ENCODE measurements at places on chromosomes 5 and 9.

DNA sequence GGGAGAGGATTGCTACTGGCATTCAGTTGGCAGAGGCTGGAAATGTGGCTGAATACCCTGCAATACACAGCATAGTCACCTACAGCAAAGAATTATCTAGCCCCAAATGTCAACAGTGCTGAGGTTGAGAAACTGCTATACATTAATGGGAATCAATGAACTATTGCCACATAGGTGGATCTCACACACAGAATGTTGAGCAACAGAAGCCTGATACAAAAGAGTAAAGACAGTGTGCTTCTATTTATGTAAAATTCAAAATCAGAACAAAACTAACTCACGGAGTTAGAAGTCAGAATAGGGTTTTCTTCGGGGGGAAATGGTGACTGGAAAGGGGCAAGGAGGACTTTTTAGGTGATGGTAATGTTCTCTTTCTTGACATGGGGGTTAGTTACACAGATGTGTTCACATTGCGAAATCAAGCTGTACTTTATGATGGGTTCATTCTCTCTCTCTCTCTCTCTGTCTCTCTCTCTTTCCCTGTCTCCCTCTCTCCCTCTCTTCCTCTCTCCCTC, 45.7 kb upstream of the PANK3 start:
- DNase-seq, result no peak

DNA sequence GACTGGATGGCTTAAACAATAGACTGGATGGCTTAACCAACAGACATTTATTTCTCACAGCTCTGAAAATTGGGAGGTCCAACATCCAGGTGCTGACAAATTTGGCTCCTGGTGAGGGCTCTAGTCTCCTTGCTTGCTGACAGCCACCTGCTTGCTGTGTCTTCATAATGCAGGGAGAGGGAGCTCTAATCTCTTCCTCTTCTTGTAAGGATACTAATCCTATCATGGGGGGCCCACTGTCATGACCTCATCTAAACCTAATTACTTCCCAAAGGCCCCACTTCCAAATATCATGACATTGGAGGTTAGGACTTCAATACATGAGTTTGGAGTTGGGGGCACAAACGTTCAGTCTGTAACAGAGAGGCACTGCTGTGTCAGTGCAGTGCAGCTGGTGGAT, 26.4 kb downstream of the FOXD1 start:
- no peak for DNase-seq

GRCh38 chr5:102759289-102759688, 4.2 kb downstream of the PAM start:
- DNase-seq, result no peak

DNA sequence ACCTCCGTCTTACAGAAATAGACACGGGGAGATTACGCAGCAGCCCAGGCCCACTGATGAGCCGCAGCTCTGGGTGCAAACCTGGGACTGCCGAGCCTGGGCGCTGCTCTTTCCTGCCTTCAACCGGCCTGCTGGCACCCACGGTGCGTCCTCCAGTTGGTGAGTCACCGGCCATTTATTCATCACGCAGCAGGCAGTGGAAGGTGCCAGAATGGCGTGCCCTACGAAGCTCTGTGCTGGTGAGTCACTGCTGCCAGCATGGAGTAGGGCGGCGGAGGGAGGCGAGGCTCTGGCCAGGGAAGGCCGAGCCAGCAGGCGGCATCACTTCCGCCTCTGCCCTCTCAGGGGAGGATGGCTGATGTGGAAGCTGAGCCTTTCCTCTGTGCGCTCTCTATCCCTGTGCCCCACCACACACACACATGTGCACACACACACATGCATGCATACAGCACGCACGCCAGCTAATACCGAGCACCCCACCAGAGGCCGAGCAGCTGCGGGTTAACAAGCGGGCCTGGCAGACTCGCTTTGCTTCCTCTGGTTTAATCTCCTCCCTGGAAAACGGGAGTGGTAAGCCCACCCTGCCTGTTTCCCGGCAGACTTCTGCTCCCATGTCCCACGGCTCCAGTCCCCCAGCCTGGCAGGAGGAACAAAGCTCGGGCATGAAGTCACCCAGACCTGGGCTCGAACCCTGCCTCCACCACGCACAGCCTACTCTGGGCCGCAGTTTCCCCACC, 39.2 kb downstream of the OLFM1 start:
- DNase-seq, result no peak

- DNase-seq, result no peak
These were observed 77.0 kb downstream of the GNAQ start for GRCh38 chr9:77954666-77955015.

GRCh38 chr9:93064392-93065134, 6.1 kb downstream of the SUSD3 start:
- DNase-seq, result no peak

- DNase-seq, result no peak
These were observed 164.9 kb downstream of the KDM4C start for GRCh38 chr9:6922680-6923079.

GRCh38 chr5:6543346-6543730, 89.5 kb downstream of the NSUN2 start:
- DNase-seq, result no peak

DNA sequence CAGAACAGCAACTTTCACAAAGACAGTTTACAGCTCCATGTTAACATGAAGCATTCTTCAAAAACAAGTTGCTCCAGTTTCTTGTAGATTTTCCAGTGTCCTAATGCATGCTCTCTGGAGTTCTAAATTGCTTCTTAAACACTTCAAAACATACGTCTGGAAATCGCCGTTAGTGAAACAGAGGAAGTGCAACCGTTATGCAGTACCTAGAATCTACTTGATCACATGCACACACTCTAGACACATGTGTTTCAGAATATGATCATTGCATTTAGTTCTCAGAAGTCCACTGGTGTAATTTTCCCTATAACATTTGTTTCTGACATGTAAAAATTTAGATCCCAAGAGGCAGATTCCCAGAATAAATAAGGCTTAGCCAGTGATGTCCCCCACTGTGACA, 41.1 kb upstream of the RUFY1 start:
- no peak for DNase-seq

GRCh38 chr9:96149533-96150280, 152.3 kb downstream of the HSD17B3 start:
- no peak for DNase-seq

GRCh38 chr5:960551-960950, 48.1 kb upstream of the NKD2 start:
- no peak for DNase-seq

GRCh38 chr9:16243798-16244197, 626.7 kb downstream of the BNC2 start:
- no peak for DNase-seq

DNA sequence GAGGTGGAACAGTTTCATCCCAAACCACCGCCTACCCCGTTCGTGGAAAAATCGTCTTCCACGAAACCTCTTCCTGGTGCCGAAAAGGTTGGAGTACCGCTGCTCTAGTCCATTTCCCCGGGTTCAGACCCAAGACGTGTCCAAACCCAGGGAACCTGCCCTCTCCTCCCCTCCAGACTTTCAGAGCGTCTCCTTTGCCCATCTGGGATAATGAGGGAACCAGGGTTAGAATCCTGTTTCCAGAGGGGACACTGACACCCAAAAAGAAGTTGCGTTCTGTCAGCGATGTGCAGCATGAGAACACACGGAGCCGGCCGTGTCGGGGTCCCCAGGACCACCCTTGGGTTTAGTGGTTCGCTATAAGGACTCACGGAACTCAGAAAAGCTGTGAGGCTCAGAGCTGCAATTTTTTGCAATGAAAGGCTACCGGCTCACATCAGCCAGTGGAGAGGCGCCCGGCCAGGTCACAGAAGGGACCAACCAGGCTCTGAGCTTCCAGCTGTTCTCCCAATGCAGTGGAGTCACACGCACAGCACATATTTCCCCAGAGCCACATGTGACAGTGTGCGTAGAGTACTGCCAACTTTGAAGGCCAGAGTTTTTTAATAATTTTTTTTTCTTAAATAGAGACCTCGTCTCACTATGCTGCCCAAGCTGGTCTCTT, 19.4 kb downstream of the LAMC3 start:
- no peak for DNase-seq

- DNase-seq, result peak; percentile 46
These were observed 56.2 kb downstream of the SEMA6A start for GRCh38 chr5:116518423-116518822.

DNA sequence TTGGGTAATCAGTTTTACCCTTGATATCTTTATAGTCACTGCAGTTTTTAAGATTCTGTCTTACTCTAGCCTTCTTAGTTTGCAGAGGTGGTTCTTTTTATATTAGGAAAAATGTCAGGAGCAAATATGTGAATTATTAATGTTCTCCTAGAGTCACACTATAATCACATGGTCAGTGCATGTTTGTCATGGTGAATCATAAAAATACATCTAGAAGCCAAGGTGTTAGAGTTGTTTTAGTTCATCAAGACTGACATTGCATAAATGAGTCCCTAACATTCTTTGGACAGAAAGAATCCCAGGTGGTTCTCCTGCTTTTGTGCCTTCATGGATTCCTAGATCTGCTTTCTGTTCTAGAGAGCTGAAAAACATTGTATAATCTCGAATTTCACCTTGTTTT, 22.9 kb downstream of the ATG10 start:
- no peak for DNase-seq

- peak; percentile 18 for DNase-seq
These were observed 45.3 kb downstream of the INSL6 start for GRCh38 chr9:5140151-5140550.

GRCh38 chr5:171757853-171758535, 27.6 kb upstream of the SMIM23 start:
- peak; percentile 93 for DNase-seq

- DNase-seq, result peak; percentile 16
These were observed 12.4 kb downstream of the CEL start for GRCh38 chr9:133074111-133074651.

DNA sequence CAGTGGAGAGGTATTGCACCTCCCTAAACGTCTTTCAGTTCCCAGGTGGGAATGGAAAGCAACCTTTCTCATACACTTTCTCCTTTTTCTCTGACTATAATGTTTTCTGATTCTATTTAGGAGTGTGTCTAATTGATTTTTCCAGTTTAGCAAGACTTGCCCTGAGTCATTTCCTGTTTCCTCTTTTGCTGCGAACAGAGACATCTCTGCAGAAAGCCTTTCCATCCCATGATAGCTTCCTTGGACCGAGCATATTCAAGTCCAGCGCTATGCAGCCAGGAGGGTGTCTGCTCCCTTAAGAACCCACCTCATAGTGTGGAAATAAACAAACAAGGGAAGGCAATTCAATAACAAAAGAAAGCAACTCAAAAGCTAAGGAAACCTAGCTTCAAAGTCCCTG, 60.0 kb upstream of the CDH6 start:
- no peak for DNase-seq

DNA sequence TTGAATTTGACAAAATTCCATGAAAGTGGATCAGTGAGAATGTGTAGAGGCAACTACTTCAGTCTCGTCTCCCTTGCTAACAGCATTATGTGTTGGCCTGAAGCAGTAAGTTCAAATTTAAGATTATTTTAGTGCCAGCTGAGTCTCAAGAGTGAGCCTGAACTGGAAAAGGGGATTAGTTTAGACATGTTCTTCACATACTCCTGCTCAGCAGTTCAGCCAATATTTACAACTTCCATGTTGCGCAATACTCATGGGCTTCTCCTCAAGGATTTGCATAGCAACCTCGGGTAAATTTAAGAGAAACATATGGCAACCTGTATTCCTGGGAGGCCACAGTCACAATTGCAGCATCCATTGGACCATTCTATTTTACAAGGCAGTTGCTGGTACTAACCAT, 553.8 kb downstream of the PTPRD start:
- peak; percentile 93 for DNase-seq

GRCh38 chr5:169204788-169205400, 96.0 kb downstream of the SLIT3 start:
- DNase-seq, result no peak

- no peak for DNase-seq
These were observed 6.3 kb upstream of the IRF1 start for GRCh38 chr5:132496631-132497487.

DNA sequence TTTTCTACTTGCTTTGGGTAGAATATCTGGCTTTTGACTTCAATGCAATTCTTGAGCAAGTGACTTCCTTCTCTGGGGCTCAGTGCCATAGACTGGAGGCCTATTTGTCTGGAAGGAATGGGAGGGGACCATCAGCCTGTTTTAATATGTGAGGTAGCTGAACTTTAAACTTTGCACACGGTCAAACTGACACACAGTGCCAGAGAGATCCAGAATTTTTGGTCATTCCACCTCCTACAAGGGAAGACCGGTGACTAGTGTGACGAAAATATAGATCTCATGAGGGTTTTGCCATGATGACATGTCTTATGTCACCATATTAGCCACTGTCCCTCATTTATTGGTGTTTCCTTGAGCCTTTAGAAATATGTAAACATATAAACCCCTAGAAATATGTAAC, 44.6 kb upstream of the ZSWIM6 start:
- no peak for DNase-seq

- peak; percentile 94 for DNase-seq
These were observed 301.4 kb upstream of the RFX3 start for GRCh38 chr9:3827175-3827574.

DNA sequence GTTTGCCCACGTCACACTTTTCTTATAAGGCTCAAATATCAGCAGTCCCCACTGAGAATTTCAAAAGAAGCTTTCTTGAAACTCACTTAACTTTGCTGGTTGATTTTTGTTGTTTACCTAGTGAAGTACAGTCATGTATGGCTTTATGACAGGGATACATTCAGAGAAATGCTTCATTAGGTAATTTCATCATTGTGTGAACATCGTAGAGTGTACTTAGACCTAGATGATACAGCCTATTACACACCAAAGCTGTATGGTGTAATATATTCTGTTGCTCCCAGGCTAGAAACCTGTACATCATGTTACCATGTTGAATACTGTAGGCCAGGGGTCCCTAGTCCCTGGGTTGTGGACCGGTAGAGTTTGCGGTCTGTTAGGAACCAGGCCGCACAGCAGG, 177.0 kb downstream of the ARRDC3 start:
- no peak for DNase-seq

- peak; percentile 32 for DNase-seq
These were observed 7.9 kb upstream of the PSD2 start for GRCh38 chr5:139787568-139788293.

DNA sequence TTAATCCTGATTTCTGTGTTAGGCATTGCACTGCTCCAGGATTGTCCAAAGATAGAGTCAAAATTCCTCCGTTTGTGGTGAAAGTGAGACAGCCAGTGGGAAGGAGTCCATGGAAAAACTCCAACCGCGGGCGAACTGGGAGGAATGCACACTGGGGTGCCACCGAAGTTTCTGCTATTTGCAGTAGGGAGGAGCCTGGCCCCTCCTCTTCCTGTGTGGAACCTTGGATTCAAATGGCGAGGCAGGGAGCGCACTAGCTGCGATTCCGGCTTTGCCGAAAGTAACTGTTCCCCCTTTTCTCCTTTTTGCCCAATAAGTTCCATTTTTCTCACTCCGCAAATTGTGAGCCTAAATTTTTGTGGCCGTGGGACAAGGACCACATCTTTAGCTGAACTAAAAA, 9.3 kb downstream of the BAAT start:
- no peak for DNase-seq

GRCh38 chr5:134140530-134141201, 26.2 kb downstream of the TCF7 start:
- peak; percentile 86 for DNase-seq

DNA sequence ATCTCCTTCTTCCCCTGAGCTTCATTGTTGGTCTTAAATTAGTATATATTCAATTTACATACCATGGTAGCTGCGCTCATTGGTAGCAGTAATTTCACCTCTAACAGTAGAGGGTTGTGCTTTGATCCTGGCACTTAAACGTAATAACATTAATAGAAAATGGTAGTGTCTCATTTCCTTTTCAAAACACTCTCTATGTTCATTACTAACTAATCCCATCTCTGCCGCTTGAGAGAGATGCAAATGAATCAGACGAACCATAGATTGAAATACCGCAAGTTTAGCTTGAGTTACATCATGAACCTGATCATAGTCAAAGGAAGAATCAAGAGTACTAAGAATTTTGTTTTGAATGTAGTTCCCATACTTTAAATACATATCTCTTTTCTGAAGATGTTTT, 2.2 kb downstream of the THBS4 start:
- no peak for DNase-seq

Measured in foreskin keratinocyte (primary cell).